ENCODE measurements at places on chromosomes 4 and X.

DNA sequence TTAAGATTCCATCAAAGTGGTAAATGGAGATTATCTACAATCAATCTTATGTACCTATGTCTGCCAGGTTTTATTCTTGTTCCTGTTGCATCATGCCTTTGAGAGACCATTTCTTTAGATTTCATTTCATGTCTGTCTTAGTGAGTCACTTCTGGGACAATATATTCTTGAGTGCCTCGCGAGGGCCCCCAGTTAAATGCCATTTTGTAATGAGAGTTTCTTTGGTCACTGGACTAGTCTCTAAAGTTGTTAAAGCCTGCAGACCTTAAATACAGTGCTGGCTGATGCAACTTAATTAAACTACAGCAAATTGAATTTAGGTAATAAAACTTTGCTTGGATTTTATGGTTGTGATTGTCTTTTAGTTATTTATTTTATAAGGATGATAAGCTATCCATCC is 87.2 kb upstream of the PITX2 start:
- DNase-seq = no peak

- no peak for DNase-seq
Observed at GRCh38 chrX:19785647-19786046, 101.8 kb downstream of the SH3KBP1 start.

GRCh38 chrX:13923289-13923688 is 106.4 kb upstream of the GPM6B start:
- no peak for DNase-seq

DNA sequence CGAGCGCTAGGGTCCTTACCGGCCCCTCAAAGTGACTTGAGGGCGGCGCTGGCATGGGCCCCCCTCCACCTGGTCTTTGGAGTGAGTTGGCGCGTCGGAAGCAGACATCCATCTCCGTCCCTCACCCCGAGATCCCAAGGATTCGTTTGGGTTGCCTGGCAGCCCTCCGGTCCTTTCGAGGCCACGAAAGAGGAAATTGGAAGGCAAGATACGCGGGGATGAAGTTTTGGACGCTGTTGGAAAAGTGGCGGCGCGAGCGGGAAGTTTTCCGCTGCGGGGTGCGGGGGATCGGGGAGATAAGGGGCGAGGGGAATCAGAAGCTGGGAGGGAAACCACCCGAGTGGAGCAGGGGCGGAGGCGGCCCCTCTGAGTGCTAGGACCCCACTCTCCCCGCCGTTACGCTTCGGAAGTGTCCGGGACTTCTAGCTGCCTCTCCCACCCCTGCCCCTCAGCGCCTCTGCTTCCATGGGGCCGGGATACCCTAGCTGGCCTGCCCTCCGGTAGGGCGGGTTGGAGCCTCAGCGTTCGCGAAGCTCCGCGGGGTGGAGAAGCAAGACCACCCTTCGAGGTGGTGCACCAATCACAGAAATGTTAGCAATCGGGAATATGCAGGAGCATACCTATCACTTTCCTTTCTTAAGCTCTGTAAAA is 57.8 kb downstream of the FRMPD3 start:
- DNase-seq = no peak

DNA sequence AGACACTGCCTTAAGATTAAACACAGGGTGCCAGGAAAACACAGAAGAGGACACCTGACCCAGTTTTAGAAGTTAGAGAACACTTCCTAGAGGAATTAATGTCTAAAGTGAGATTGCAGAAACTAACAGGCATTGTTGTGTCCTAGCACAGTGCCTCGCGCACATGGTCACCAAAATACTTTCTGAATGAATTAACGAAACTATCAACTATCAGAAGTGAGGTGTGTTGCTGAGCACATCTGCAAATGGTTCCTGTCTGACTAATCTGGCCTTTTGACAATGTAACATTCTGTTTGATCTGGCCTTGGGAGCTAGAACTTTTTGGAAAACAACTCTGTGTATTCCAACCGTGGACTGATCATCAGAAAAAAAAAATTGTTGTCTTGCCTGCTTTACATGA is 556.8 kb upstream of the LCORL start:
- DNase-seq = no peak

- no peak for DNase-seq
Observed at GRCh38 chr4:68569466-68570121, 6.5 kb downstream of the UGT2B17 start.

DNA sequence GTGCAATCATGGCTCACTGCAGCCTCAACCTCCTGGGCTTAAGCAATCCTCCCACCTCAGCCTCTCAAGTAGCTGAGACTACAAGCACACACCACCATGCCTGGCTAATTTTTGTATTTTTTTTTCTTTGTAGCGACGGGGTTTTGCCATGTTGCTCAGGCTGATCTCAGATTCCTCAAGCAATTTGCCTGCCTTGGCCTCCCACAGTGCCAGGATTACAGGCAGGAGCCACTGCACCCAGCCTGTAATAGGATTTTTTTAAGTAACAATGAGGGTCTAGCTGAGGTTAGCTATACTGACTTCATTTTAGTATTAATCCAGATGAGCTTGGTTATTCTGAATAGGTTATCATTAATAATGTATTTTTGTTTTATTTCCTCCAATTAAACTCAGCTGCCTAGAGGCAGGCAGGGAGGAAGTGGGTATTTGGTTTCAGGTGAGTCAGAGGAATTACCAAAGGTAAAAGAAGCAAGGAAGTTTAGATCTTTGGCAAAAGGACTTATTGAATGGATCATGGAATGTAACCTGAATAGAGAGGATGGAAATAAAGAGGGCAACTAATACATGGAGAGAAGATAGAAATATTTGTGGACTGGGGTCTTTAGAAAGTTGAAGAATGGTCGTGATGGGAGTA is 1023.3 kb upstream of the TENM3 start:
- DNase-seq = no peak
